Left lobe of liver (tissue), 2 donors: ENCODE measurements at places on chromosomes 7 and 10. TPM values are rescaled to one million over a fixed set of nuclear protein-coding genes. Genes with fewer than 3 reads are reported as not detected.

- no peak for DNase-seq
Measured at GRCh38 chr7:112484671-112485167, 3.9 kb downstream of the LSMEM1 start.

DNA sequence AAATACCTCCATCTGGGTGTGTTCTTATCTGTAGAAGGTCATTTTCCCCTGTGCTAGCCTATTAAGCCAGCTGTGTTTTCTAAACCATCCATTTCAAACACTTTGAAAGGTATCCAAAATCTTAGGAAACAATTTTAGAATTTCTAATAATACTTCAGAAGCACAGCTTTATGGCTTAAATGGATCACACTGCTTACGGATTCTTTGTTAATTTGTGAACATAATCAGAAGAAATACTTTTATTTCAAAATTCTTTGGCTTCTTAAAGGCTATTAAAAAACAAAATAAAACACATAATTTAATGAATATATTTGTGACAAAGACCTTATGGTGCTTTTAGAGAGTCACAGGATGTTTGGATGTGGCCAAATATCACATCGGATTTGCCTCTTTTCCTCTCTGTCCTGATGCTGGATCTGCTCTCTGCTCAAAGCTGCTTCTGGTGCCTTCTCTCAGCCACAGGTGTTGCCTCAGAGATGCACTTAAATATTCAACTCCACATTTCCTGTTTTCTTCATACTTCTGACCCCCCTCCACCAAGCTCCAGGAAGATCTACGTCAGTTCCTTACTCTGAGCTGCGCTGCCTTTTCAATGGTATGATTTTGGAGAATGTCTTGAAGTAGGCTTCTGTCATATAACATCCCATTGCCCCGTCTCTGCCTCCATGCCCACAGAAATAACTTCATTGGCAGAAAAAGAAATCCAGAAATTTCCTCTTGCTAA lies 230.6 kb downstream of the MLLT10 start:
- no peak for DNase-seq

DNA sequence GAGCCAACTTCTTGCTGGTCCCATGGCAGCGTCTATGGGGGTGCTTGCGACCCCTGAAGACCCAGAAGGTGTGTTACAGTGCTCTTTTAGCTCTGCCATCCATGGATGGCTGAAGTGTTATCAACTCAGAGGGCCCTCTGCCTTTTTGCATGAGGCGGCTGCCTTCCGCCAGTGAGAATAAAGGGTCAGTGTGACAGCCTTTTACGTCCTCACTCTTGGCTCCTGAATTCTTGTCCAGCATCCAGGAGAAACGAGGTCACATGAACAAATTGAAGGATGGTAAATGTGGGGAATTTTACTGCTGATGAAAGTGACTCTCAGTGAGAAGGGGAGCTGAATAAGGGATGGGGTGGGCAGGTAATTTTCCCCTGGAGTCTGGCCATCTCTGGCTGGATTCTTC lies 24.1 kb downstream of the SSMEM1 start:
- no peak for DNase-seq

- no peak for DNase-seq
Measured at GRCh38 chr10:125299461-125299860, 139.1 kb upstream of the CTBP2 start.

DNA sequence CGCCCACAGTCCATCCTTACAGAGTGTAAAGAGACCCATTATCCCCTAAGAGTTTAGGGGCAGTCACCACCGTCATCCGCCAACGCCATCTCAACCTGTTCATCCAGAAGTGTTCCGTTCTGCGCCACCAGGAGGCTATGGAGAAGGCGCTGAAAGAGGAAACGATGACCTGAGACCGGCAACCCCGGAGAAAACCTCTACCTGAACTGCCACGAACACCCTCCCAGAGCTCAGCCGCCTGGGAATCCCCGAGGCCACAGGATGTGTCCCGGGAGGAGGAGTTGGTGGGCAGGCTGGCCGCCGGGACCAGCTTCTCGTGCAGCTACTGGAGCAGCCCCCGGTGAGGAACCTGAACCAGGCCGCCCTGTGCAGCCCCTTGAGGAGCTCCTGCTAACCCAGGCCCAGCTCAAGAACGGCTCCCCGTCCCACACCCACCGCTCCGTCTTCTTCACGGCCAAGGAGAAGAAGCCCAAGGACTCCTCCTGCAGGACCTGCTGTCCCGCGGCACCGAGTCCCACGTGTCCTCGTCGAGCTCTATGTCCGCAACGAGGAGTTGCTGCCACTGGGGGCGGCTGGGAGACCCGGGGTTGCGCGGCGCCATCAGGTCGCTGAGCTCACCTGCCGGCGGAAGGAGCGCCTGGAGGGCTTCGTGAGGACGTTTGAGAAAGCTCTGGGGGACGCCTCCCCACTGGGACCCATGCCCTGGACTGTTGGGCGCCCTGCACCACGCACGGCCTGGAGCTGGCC lies 21.1 kb upstream of the LANCL2 start:
- DNase-seq = no peak

DNA sequence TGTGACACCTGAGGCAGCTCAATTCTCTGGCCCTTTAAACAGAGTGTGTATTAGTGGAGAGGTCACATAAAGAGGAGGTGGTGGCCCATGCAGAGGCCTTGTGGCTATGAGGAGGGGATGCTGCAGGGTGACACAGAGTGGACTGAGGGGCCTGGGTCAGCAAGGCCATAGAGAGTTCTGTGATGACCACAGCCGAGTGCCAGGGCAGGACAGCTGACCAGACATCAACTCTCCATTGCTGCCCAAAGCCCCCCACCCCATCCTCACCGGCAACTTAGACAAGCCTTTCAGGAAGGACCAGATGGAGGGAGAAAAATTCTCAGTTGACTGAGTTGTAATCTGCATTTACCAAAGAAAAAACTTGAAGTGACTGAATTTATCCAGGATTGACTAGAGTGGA lies 378.1 kb downstream of the RPS24 start:
- no peak for DNase-seq

GRCh38 chr7:29865526-29865925 lies 59.2 kb downstream of the WIPF3 start:
- DNase-seq = no peak

GRCh38 chr7:116630357-116630756 lies 41.6 kb upstream of the MET start:
- DNase-seq = no peak

- DNase-seq = no peak
Measured at GRCh38 chr7:55548295-55548731, 24.0 kb downstream of the VOPP1 start.

Gene SLC18A3
- total RNA-seq = not detected

- no peak for DNase-seq
Measured at GRCh38 chr10:105328503-105329133, 687.5 kb downstream of the SORCS3 start.

Gene JAKMIP3
- total RNA-seq = 0.28 TPM

DNA sequence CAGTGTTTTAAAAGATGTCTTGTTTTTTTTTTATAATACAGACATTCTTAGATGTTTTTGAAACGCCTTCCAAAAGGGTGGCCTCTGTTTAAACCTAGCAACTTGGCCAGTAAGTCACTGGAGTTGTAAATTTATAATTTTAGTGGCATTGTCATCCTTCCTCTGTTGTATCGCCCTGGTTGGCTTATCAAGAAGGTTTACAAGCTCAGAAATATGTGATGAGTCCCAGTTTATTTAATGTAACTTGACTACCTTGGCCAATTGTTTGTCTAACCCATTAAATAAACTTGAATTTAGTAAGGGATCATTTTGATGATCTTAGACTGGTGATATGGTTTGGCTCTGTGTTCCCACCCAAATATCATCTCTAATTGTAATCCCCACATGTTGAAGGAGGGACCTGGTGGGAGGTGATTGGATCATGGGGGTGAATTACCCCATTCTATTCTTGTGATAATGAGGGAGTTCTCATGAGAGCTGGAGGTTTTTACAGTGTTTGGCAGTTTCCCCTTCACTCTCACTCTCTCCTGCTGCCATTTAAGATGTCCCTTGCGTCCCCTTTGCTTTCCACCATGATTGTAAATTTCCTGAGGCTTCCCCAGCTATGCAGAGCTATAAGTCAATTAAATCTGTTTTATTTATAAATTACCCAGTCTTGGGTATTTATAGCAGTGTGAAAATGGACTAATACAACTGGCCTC lies 13.4 kb upstream of the NT5C3A start:
- DNase-seq = no peak

DNA sequence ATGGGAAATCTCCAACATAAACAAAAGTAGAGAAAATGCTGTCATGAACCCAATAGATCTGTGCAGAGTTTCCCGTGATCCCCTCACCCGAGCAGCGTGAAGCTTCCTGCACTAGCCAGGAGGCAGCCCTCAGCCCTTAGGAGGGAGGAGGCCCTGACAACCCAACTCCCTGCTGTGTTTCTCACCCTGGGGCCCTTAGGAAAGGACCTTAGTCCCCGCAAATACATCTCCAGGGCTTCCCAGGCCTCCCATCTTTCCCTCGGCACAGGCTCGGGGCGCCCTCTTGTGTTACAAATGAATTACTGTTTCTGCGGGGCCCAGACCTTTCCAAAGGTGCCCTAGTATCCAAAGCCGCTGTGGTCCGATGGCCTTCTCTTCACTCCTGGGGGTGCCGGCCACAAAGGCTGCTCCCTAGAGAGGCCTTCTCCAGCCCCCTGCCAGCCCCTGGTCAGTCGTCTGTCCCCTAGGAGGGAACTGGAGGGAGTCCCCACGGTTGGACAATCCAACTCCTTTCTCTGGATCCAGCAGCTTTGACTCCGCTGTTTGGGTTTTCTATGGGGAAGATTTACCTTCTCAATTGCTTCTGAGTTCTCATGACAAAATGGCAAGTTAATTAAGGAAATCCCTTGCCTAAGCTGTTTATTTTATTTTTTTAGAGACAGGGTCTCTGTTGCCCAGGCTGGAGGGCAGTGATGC lies 49.9 kb upstream of the SH2B2 start:
- peak; percentile 70 for DNase-seq

GRCh38 chr7:158447506-158448171 lies 140.0 kb downstream of the PTPRN2 start:
- DNase-seq = no peak

Gene FKBP6
- total RNA-seq = not detected
